ENCODE measurements at places on chromosomes 3 and 15. TPM values are rescaled to one million over a fixed set of nuclear protein-coding genes. Genes with fewer than 3 reads are reported as not detected.

SPTBN5 gene
- not detected for total RNA-seq

TM4SF18 gene
- not detected for total RNA-seq

CRYBG3 gene
- total RNA-seq = 9.4 TPM

SLC49A4 gene
- total RNA-seq = 20.9 TPM

CACNA1D gene
- 0.25 TPM for total RNA-seq
